Activated CD4-positive, alpha-beta memory T cell treated with anti-CD3 and anti-CD28 coated beads, Interleukin-2, amount 10 ng/mL, durations not matched to agents 7 days and 5 days (primary cell): ENCODE measurements at places on chromosomes 7 and 10.
A peak's percentile ranks its signal among the peaks of the same experiment; 100 is the strongest.

GRCh38 chr10:28951484-28951883 lies 274.2 kb downstream of the BAMBI start:
- DNase-seq: no peak

GRCh38 chr7:123748171-123748733 lies 551 bp downstream of the WASL start:
- peak; percentile 35 for DNase-seq

- no peak for DNase-seq
These were observed 187.1 kb upstream of the SEMA3E start for GRCh38 chr7:83836028-83836427.

GRCh38 chr7:38222481-38223096 lies 44.5 kb downstream of the STARD3NL start:
- DNase-seq: no peak
